ENCODE measurements at places on chromosomes 5 and 9.

- DNase-seq, result no peak
These were observed 141.9 kb downstream of the CDK5RAP2 start for GRCh38 chr9:120438111-120438510.

DNA sequence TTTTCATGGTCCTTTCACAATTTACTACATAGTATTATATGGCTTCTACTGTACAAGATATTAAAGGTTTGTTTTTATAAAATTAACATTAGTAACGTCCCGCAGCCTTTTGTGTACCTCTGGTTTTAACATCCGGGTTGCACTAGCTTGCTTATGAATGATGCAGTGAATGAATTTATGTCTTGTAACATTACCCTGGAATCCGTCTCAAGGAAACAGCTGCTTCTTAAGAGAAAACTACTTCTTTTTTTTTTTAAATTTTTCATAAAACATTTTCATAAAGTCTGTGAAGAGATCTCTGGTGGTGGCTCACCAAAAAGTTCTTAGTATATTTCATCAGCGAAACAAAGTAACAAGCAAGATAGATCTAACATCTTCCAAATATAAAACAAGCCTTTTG lies 23.6 kb downstream of the MARCHF3 start:
- no peak for DNase-seq

DNA sequence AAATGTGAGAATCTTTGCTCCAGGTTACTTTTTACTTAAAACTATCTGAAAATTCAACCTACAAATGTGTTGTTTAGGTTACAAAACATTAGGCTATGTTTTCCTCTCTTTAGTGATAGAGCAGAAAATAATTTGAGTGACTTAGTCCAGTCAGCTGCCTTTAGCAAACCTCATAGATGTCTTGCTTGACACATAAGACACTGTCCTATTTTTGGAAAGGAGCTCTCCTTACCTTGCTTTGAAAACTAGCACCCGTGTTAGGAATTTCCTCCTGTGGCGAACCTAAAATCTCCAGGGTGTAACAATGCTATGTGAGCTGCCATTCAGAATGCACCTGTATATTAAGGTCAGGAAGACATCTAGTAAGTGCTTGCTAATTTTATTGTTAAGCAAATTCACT lies 221.2 kb upstream of the CD180 start:
- DNase-seq, result no peak

- DNase-seq, result no peak
These were observed 5.0 kb upstream of the SLC34A1 start for GRCh38 chr5:177378884-177379883.

GRCh38 chr5:73420666-73421065 lies 27.9 kb downstream of the FOXD1 start:
- DNase-seq, result no peak

- DNase-seq, result no peak
These were observed 35.0 kb upstream of the HMGCS1 start for GRCh38 chr5:43348207-43348606.

Measured in ovary (tissue), 10 donors.